Stimulated activated CD4-positive, alpha-beta T cell treated with anti-CD3 and anti-CD28 coated beads, Interleukin-1b, Interleukin-23, amount 100 ng/mL, for 1 hour (primary cell): ENCODE measurements at places on chromosomes 6 and 20.

GRCh38 chr6:2030682-2031244, 214.6 kb downstream of the GMDS start:
- DNase-seq: no peak

DNA sequence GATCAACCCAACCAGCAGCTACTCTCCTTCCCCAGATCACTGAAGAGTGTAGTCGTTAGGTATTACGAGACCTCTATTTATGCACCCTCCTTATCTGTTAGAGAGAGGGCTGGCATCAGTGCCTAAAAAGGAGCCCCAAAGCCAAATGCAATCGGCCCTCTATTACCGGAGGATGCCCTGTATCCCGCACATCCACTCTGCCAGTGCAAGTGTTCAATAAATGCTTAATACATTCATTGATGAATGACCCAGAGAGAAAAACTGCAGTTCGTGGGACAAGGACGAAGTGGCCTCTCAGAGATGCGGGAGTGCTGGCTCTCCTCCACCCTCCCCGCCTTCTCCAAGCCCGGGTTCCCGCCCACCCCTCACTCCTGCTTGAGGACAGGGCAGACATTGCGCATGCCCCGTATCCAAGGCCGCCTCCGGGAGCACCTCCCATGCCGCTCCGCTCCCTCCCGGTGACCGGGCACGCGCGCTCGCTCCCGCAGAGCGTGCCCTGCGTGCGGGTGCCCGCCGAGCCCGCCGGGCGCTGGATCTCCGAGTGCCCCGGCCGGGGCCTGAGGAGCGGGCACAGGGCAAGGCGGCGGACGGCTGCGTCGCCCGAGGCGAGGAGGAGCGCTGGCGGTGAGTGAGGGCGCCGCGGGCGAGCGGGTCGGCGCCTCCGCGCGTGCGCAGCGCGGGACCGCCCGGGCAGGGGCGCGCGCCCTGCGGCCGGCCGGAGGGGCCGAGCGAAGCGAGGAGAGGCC, 27.2 kb upstream of the BTBD3 start:
- no peak for DNase-seq

DNA sequence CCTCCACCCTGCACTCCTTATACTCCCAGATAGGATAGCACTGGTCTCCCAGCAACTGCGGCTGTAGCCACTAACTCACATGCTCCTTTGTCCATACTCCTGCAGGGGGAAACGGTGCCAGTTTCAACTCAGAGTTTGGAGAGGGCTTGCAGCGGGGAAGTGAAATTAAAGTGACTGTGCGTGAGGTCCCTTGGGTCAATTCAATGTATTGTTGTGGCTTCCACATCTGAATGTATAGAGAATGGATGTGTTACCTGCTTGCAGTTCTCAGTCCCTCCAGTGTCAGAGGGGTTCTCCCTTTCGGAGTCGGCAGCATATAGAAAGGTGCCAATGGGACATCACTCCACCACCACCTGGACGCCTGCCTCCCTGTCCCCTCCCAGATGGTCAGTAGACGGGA, 93.6 kb upstream of the CNKSR3 start:
- no peak for DNase-seq

- DNase-seq: no peak
These were observed 79.0 kb upstream of the RGS17 start for GRCh38 chr6:153210083-153210482.

DNA sequence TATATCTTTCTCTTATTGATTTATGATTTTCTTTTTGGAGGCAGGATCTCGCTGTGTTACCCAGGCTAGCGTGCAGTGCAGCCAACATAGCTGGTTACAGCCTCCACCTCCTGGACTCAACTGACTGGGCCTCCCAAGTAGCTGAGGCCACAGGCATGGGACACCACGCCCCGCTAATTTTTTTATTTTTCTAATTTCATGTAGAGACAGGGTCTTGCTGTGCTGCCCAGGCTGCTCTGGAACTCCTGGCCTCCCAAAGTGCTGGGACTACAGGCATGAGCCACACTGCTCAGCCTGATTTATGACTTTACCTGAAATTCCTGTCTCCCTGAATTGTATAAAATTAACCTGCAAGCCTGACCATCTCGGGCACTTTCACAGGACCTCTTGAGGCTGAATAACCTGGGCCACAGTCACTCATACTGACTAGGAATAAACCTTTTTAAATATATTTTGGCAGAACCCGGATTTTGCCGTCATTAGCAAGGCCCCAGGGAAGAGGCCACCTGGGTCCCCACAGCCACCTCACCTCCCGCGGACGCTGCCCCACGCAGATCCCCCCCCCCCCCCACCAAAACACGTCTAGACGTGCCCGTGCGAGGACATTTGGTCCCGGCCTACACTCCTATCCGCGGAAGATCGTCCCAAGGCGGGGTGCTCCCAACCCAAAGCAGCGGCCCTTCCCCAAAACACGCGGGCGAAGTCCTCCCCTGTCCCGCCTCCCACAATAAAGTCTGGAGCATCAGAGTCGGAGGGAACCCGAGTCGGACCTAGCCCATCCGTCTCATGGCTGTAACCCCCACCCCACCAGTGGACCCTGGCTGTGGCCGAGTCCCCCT, 902 bp downstream of the ZNF337 start:
- no peak for DNase-seq
